AG09319 (cell line): ENCODE measurements at places on chromosomes 7 and 10.

DNA sequence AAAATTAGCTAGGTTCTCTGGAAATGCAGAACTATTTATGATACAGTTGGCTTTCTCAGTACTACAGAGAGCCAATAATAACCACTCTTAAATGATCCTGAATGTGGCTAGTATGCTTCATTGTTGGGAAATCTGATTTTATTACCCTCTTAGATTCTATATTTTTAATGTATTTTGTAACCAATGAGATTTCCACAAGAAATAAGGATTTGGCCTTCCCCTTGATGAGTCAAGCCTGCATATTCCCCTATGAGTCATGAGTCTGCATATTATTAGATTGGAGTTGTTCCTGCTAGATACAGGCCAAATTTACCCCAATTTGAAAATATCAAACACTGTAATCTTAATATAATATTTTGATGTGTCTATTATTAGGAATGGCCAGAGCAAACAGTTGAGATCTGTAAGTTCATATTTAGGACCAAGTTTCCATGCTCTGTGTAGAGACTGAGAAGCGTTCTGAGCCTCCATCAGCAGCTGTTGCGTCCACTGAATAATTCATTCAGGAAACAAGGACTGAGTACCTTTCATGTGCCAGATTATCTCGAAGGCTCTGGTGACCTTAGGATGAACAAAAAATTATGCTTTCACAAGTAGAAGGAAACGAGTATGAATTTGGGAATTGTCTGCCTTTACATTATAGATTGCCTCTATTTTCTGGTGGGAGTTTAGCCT is 793.4 kb downstream of the NRG3 start:
- DNase-seq, result no peak

GRCh38 chr10:93584445-93584844 is 16.6 kb downstream of the RBP4 start:
- DNase-seq, result no peak

DNA sequence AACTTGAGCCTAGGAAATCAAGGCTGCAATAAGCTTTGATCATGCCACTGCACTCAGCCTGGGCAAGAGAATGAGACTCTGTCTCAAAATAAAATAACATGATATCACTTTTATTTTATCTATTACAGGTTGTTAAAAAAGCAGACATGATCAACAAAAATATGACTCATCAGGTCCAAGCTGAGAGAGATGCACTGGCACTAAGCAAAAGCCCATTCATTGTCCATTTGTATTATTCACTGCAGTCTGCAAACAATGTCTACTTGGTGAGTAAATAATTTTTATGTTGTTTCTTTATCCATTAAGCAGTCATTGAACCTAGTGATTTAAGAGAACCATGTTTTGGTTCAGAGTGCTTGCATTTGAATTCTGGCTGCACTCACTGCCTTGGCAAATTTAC is 3.3 kb downstream of the MASTL start:
- no peak for DNase-seq

DNA sequence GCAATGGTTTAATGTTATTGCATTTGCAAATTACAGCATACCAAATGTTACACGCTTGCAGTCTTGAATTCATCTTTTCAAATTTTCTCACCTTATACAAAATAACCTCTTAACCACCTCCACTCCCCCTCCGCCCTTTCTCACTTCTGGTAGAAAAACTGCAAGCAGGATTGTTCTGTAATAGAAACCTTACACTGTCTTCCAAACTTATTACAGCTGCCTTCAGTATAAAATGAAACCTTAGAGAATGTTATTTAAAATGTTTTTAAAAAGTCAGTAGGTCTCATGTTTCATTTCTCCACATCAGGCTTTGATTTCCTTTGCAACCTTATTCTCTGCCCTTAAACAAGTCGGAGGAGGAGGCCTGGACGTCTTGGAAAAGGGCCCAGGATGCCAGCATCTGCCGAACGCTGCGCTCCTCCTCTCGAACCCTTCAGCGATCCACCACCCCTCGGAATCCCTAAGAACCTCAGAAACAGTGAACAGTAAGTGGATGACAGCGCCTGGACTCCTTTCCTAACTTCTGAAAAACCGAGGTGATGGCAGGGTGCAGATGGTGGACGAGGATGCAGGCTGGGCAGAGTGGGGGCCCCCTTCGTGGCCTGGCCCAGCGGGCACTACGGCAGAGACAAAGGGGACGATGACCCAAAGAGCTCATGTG is 74.0 kb downstream of the FGFR2 start:
- DNase-seq, result no peak

DNA sequence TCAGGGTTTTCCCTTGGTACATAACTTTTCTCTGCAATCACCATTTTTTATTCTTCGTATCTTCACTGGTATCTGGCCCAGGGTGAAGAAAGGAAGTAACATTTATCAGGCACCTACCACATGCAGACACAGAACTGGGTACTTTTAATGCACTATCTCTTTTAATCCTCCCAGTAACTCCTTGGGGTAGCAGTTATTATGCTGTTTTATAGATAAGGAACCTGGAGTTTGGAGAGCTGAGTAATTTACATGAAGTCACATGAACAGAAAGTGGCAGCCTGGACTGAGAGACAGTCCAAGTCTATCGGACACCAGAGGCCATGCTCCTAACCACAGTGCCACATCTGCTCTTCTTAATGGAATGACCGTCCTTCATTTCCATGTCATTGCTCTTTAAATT is 117.1 kb upstream of the PODXL start:
- no peak for DNase-seq

- no peak for DNase-seq
Observed at GRCh38 chr7:977326-978048, 2.1 kb upstream of the COX19 start.

- DNase-seq, result no peak
Observed at GRCh38 chr7:44215531-44215930, 14.8 kb downstream of the YKT6 start.

GRCh38 chr10:35335133-35336083 is 901 bp upstream of the CCNY start:
- no peak for DNase-seq

DNA sequence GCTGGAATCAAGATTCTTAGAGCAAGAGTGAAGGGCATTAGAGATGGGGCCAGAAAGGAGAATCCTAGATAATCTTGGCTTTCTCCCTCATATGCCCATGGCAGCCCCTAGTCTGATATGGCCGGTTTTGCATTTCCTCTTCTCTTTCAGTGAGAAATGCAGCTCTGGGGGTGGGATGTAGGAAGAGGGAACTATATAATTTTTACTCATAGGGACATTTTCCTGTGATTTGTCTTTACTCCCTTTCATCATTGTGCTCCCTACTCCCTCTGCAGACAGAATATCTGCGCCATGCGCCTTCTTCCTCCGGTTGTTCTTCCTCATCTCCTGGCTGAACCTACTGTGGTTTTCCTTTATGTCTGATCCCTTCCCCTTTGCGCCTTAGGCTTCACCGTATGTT is 16.8 kb upstream of the CHCHD1 start:
- DNase-seq, result no peak

- no peak for DNase-seq
Observed at GRCh38 chr7:143890558-143890957, 11.4 kb downstream of the TCAF1 start.

GRCh38 chr10:132033632-132034031 is 32.1 kb upstream of the JAKMIP3 start:
- no peak for DNase-seq

- DNase-seq, result no peak
Observed at GRCh38 chr10:106980495-106981451, 183.7 kb downstream of the SORCS1 start.

DNA sequence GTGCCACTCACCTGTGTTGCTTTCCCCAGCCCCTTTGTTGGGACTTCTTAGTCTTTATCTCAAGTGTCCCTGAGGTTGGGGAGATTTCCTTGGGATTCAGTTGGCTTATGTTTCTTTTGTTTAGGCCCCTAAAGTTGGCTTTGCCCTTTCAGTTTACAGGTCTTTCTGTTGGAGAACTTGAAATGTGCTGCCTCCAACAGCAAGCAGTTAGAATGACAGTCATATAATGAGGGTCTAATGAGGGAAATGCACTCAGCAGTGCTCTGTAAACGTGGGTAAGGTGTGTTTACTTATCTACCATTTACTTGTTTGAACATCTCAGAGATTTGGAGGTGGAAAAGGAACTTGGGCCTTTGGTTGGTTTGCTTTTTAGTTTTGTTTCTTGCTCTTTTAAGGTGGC is 191.4 kb upstream of the STK17A start:
- DNase-seq, result no peak

DNA sequence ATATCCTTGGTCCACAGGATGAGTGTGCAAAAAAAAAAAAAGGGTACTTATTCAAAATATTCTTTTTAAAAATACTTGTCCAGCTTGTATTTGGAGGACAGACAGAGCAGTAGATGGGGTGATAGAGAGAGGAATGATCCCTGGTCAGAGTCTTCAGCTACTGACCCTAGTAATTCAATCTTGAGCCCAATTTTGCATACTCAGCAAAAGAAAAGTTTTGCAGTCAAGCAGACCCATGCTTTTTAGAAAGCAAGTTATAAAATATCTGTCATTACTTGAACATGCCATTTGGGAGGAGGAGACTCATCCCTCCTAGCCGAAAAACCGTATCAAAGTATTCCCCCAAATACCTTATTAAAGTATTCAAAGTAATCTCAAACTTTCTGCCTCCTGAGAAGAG is 585.0 kb downstream of the KCNMA1 start:
- no peak for DNase-seq

- DNase-seq, result no peak
Observed at GRCh38 chr7:47540387-47541350, 41.2 kb downstream of the TNS3 start.

DNA sequence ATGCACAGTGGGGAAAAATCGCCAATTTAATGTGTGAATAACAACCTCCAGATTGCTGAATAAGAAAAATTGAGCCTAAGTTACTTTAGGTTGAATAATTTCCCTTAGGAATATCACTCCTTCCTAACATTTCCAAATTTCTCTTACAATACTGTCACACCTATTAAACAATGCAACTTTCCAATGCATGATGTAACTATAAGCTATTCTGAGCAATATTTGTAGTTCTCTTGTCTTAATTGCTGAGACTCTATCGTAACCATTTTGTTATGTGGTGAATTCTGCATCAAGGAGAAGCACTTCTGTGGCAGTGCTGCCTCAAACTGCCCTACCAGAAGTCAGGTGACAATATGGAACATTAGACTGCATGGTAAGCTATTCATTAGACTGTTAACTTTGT is 386.7 kb upstream of the LRRN3 start:
- no peak for DNase-seq

DNA sequence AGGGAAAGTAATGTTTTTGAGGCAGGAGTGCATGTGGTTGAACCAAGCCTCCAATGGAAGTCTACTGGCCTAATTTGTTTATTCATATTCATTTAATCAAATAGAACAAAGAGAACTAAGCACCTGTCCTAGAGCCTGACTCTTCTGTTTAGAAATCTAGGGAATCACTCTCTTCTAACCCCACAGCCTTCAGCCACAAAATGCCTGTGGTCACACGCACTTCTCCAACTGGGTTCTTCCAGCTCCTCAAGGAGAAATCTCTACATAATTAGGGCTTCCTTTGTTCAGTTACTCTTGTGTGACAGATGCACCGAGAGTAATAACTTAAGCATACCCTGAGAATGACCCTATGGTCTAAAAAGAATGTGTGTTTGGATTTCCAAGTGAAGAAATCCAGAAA is 133.7 kb upstream of the NAMPT start:
- no peak for DNase-seq

GRCh38 chr7:42978496-42978895 is 46.3 kb downstream of the MRPL32 start:
- DNase-seq, result no peak

- peak; percentile 75 for DNase-seq
Observed at GRCh38 chr10:62582804-62583208, 208.6 kb downstream of the ZNF365 start.

DNA sequence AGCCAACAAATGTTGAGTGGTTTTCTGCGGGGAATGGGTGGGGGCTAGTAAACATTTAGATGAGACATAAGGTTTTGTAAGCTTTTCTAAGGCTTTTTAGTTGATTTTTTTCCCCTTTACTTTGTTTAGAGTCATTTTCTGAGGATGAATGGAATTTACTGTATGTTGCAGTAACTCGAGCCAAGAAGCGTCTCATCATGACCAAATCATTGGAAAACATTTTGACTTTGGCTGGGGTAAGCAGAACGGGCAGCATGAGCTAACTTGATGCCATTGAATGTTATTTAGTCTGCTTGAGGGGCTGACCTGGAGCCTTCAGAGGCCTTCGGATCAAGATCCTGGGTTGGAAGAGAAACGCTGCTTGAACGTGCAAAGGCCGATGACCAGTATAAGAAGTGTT is 37.3 kb downstream of the FBH1 start:
- DNase-seq, result peak; percentile 67

- DNase-seq, result no peak
Observed at GRCh38 chr10:91925022-91925320, 1.4 kb downstream of the BTAF1 start.

GRCh38 chr10:78645169-78645686 is 423.5 kb upstream of the ZMIZ1 start:
- no peak for DNase-seq

DNA sequence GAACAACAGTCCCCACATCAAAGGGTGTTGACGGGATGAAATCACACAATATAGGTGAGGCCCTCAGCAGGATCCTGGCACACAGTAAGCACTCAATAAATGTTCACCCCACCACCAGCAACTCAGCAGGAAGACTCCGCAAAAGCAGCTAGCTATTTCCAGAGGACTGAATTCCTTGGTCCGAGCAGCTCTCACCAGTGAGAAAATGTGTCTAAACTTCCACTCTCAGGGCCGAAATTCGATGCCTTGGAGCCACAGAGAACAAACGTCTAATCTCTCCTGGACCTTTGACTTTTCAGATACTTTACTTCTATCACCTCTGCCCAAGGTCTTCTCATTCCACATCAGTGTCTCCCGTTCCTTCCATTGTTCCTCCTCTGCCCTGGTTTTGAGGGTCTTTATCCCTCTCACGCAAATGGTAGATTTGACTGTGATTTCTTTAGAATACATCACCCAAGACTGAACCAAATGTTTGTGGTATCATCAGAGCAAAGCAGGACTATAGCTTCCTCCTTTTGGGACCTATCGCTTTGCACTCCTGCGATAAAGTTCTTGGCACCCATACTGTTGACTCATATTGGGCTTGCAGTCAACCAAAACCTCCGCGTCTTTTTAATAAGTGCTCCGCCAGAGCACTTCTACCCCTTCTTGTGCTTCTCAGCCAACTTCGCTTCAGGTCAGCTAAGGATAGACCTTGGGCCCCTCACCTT is 903 bp upstream of the NT5C2 start:
- peak; percentile 53 for DNase-seq

GRCh38 chr10:86785037-86785436 is 28.6 kb downstream of the BMPR1A start:
- DNase-seq, result no peak

GRCh38 chr7:152683297-152683696 is 7.4 kb upstream of the XRCC2 start:
- DNase-seq, result no peak

DNA sequence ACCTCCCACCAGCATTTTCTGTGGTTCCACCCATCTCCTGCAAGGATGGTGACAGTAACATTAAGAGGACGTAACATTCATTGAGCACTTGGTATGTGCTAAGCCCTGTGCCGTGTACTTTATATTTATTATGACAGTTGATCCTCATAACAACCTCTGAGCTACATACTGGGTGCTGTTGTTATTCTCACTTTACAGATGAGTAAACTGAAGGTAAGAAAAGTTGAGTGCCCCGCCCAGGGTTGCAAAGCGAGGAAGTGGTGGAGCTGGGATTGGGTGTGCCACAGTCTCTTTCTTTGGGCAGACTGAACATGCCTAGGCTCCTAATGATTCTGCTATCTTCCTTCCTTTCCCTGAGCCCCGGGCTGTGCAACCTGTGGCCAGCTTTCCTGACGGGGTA is 107.4 kb downstream of the SH3PXD2A start:
- no peak for DNase-seq

GRCh38 chr7:82945056-82945455 is 217.6 kb downstream of the PCLO start:
- DNase-seq, result no peak
